CD4-positive, alpha-beta T cell treated with Interleukin-4 for 4 hours (primary cell): ENCODE measurements at places on chromosomes 4 and X.

DNA sequence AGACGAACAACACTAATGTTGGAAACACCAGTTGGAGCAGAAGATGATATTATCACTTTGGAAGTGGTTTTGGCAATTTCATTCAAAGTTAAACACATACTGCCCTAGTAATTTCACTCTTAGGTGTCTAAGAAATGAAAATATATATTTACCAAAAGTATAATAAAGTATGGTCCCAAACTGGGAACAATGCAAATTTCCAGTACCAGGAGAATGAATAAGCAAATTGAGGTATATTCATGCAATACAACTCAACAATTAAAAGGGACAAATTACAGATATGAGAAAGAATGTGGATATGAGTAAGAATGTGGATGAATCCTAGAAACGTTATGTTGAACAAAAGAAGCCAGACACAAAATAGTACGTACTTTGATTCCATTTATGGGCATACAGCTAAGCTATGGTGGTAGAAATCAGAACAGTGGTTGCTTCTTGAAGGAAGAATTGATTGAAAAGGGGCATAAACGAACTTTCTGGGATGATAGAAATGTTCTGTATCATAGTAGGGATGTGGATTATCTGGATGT, 10.0 kb downstream of the ELMOD2 start:
- no peak for DNase-seq

DNA sequence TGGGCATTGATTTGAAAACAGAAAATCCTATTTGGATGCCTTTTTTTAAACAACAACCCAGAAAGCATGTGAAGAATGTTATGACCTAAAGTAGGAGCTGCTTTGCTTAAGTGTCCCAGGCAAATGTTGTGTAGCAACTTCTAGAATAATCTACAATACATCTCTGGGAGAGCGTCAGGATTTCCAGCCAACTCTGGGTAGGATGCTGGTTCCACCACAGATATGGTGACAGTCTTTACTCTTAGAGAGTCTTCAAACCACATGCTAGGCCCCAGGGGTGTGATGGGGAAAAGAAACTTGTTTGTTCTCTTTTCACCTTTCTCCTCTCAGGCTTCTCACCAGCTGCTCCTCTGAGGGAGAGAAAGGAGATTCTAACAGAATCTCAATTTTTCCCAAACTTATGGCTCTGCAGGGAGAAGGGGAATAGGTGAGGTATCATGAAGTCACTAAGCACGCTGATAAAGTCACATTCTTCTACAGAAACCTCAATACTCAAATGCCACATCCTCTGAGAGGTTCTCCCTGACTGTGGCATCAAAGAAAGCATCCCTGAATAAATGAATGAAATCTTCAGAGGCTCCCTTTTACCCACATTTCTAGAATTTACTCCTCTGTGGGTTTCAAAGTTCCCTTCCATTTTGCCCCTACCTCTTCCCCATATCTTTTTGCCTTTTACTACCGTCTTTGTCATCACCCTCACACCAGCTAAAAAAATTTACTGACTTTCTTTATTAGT, 171.6 kb upstream of the RAI2 start:
- no peak for DNase-seq

DNA sequence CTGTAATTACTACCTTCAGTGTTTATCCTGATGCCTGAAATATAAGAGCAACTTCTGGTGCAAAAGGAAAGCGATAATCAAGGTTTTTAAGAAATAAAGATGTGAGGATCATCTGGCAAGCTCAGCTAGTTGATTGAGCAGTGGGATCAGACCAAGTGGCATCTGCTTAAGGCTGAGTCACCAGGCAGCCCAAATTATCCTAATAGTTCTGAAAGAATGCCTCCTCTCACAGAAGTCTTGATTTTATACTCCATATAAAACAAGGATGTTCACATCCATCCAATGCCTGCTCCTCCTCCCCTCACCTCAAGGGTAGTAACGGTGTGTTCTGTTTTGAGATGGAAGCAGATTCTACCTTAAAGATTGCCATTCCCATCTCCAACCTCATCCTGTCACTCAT, 134.5 kb upstream of the RASGEF1B start:
- DNase-seq: no peak

DNA sequence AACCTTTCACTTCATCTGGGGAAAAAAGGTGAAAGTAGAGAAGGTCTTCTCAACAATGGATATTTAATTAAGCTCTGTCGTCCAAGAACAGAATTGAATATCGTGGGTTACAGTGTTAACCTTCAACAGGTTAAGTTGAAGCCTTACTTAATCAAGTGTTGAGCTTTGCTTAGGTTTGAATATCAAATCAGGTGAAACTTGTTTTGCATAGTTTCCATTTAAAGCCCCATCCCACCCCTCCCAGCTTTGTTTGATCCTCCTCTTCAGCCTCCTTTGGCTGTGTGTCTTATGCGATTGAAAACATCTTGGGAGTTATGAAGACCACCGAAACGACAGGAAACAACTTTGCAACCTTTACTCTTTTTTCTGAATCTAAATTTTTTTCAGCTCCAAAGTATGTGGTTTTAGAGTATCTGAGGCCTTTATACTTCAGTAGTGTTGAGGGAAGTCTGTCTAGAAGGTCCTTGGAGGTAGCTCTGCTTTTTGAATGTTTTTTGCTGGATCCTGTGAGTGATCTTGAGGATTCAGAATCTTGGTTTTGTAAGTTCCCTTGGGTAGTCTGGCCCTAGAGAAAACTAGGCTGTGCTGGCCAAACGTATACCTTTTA, 39.1 kb downstream of the MCUB start:
- no peak for DNase-seq

DNA sequence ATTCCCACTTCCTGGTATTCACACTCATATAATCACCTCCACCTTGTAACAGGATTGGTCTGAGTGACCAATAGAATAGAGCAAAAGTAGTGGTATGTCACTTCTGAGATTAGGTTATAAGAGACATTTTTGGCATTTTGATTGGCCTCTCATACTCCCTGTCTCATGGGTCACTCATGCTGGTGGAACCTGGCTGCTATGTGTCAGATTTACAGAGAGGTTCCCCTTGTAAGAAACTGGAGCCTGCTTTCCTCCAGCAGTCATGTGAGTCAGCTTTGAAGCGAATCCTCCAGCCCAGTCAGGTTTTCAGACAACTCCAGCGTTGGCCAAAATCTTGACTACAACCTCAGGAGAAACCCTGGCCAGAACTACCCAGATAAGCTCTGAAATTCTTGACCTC, 2.6 kb upstream of the OTUD4 start:
- no peak for DNase-seq

GRCh38 chr4:107837776-107838618, 13.3 kb downstream of the SGMS2 start:
- DNase-seq: no peak

- DNase-seq: no peak
These were observed 27.2 kb downstream of the DCK start for GRCh38 chr4:71020611-71021010.

- no peak for DNase-seq
These were observed 129.5 kb downstream of the KCNIP4 start for GRCh38 chr4:21819086-21819485.

GRCh38 chr4:169689681-169690080, 68.1 kb downstream of the HPF1 start:
- no peak for DNase-seq

GRCh38 chr4:37715889-37716402, 29.8 kb upstream of the RELL1 start:
- DNase-seq: no peak

DNA sequence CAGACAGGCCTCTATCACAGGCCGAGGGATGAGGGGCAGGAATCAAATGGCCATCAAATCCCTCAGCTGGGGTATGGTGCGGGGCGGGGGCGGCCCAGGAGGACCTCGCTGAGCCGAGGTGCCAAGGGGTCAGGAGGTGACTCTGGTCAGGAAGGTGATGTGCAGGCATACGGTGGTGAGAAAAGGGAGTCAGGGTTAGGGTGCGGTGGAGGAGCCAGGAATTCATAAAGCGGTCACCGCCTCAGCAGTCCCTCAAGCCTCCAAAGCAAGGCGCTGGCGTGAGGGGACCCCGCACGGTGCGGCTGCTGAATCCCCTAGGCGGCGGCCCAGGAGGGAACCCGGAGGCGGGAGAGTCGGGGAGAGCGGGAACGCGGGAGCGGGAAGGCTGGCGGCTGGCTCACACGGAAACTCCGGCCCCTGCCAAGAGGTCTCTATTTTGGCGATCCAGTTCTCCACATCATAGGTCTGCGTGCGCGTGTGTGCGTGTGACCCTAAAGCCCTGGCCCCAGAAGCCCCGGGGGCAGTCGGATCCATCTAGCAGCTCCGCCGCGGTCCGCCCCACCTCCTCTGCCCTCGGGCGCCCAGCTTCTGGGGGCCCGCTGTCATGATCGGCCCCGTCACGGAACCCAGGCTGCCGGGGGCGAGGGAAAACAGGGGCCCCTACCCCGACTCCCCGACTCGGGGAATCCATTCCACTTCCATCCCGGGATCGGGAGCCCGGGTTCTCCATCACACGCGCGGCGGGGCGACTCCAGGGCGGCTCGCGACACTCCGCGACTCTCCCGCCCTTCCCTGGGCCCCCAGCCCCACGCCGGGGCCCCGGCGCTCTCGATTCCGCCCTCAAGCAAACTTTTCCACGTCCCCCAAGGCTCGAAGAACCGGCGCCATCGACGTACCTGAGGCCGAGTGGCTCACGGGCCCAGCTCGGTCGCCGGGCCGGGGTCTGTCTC, 593 bp downstream of the ELF4 start:
- DNase-seq: no peak
